Central memory CD8-positive, alpha-beta T cell (primary cell): ENCODE measurements at places on chromosomes 4 and X.

DNA sequence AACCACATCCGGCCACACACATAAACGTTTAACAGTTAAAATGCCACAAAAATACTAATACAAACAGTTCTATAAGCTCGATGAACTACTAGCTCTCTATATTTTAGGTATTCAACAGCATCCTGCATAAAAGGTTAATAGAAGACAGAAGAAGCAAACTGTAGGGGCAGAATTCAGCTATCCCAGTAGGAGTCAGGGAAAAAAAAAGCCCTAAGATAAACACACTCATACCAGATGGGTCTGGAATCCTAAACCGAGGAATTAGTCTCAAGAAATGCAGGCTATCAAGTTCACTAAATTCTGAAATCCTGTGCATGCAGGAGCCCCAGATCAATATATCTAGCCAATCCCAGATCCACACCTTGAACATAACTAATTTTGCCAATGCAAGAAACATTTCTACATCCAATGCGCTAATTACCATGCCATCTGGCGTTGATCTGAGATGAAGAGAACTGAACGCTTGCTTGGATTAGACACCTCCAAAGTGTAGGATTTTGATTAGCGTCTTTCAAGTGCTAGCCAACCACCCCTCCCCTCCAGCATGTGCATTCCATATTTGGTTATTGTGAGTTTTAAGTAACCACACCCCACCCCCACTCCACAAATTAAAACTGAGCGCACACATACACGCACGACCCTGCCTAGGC lies 512.2 kb upstream of the INTU start:
- no peaks in the 10 kb centered on the region for H3K27me3 ChIP-seq
- DNase-seq = no peak
- H3K36me3 ChIP-seq = peaks cover 2% of the 10 kb centered on the region

GRCh38 chr4:24582235-24582832 lies 2.0 kb downstream of the DHX15 start:
- H3K27me3 ChIP-seq = no peaks in the 10 kb centered on the region
- peaks cover 61% of the 10 kb centered on the region for H3K4me1 ChIP-seq
- DNase-seq = no peak
- H3K27ac ChIP-seq = peak overlapping the region; percentile 22
- peaks cover 18% of the 10 kb centered on the region for H3K36me3 ChIP-seq

- no peaks in the 10 kb centered on the region for H3K36me3 ChIP-seq
- no peak overlapping the region for H3K4me3 ChIP-seq
- DNase-seq = no peak
- no peaks in the 10 kb centered on the region for H3K4me1 ChIP-seq
- no peaks in the 10 kb centered on the region for H3K27me3 ChIP-seq
Observed at GRCh38 chr4:113007151-113007550, 42.3 kb upstream of the ANK2 start.

GRCh38 chrX:13483773-13484172 lies 85.6 kb upstream of the EGFL6 start:
- H3K4me1 ChIP-seq = peaks cover 27% of the 10 kb centered on the region
- H3K36me3 ChIP-seq = peaks cover 1% of the 10 kb centered on the region
- H3K27ac ChIP-seq = peak overlapping the region; percentile 83
- peak; percentile 29 for DNase-seq
- H3K27me3 ChIP-seq = no peaks in the 10 kb centered on the region

- DNase-seq = no peak
- peaks cover 4% of the 10 kb centered on the region for H3K4me1 ChIP-seq
- no peak overlapping the region for H3K4me3 ChIP-seq
- H3K27me3 ChIP-seq = no peaks in the 10 kb centered on the region
- H3K36me3 ChIP-seq = no peaks in the 10 kb centered on the region
Observed at GRCh38 chr4:3410401-3411135, 31.2 kb upstream of the HGFAC start.

- no peaks in the 10 kb centered on the region for H3K36me3 ChIP-seq
- peaks cover 5% of the 10 kb centered on the region for H3K4me1 ChIP-seq
- no peak overlapping the region for H3K4me3 ChIP-seq
- no peak for DNase-seq
- no peak overlapping the region for H3K27ac ChIP-seq
Observed at GRCh38 chr4:35966566-35966965, 277.7 kb downstream of the ARAP2 start.

- H3K27ac ChIP-seq = no peak overlapping the region
- H3K36me3 ChIP-seq = no peaks in the 10 kb centered on the region
- no peaks in the 10 kb centered on the region for H3K27me3 ChIP-seq
- no peak overlapping the region for H3K4me3 ChIP-seq
- no peaks in the 10 kb centered on the region for H3K4me1 ChIP-seq
- DNase-seq = no peak
Observed at GRCh38 chr4:187663076-187663475, 332.5 kb upstream of the ZFP42 start.

GRCh38 chrX:6666624-6667023 lies 131.7 kb upstream of the VCX3A start:
- H3K4me1 ChIP-seq = no peaks in the 10 kb centered on the region
- H3K36me3 ChIP-seq = peaks cover 1% of the 10 kb centered on the region
- no peaks in the 10 kb centered on the region for H3K27me3 ChIP-seq
- no peak overlapping the region for H3K4me3 ChIP-seq
- no peak for DNase-seq

DNA sequence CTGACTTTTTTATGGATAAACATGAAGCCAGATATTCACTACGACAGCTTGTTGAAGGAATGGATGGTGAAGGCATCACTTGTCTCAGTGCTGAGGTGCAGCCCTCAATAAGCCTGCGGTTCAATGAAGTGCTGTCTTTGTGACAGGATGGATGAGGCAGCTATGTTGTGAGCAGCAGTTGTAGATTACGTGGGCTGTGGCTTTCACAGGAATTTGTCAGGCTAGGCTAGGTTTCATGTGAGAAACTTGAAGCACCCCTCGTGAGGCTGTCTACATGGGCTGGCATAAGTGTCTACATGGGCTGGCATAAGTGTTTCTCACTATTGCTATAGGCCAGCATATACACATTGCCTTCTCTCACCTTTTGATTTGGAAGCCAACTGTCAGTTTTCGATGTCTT lies 1050.0 kb downstream of the ADGRL3 start:
- no peak overlapping the region for H3K4me3 ChIP-seq
- H3K4me1 ChIP-seq = no peaks in the 10 kb centered on the region
- DNase-seq = no peak
- no peaks in the 10 kb centered on the region for H3K36me3 ChIP-seq
- H3K27ac ChIP-seq = no peak overlapping the region
- H3K27me3 ChIP-seq = no peaks in the 10 kb centered on the region
